ENCODE measurements at places on chromosomes 16 and 17. TPM values are rescaled to one million over a fixed set of nuclear protein-coding genes. Genes with fewer than 3 reads are reported as not detected.

The FASN gene
- 260 TPM for total RNA-seq

The EFTUD2 gene
- 208 TPM for total RNA-seq

The CLEC3A gene
- total RNA-seq, result not detected

DNA sequence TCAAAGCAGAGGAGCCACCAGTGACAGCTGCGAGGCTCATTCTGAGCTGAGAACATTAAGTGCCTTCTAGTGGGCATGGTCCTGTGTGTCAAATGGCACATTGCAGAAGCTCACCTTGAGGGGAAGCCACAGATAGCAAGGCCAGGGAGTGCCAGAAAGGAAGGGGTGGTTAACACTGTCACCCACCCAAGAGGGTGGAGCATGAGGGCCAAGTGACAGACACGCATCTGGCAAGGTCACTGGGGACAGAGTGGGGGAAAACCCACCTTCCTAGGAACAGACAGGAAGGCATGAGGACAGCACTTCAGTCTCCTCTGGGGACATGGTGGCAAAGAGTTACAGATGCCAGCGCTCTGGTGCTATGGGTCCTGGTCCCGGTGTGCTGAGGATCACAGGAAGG lies 22.1 kb downstream of the NUBP1 start:
- peak; percentile 60 for DNase-seq

GRCh38 chr17:81906476-81907218 lies 4.6 kb downstream of the PCYT2 start:
- DNase-seq, result no peak

- DNase-seq, result peak; percentile 48
Observed at GRCh38 chr17:35185849-35186248, 8.3 kb downstream of the SLC35G3 start.

All from activated CD8-positive, alpha-beta T cell treated with anti-CD3 and anti-CD28 coated beads for 36 hours (primary cell).